ENCODE measurements at places on chromosomes 4 and X.
A peak's percentile ranks its signal among the peaks of the same experiment; 100 is the strongest.

GRCh38 chr4:140069066-140069465, 84.9 kb downstream of the MAML3 start:
- DNase-seq: no peak

DNA sequence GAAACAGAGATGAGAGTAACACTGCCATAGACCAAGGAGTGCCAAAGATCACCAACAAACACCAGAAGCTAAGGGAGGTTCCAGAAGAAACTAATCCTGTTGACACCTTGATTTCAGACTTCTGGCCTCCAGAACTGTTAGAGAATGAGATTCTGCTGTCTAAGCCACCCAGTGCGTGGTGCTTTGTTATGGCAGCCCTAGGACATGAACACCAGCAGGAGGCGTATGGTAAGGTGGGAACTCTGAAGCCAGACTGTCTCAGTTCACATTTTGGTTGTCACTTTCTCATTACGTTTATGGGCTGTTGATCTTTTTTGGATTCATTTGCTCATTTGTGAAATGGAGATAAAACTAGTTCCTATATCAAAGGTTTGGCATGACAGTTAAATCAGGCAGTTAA, 142.9 kb downstream of the DCHS2 start:
- DNase-seq: no peak

GRCh38 chr4:89708903-89709421, 128.0 kb downstream of the SNCA start:
- DNase-seq: no peak

DNA sequence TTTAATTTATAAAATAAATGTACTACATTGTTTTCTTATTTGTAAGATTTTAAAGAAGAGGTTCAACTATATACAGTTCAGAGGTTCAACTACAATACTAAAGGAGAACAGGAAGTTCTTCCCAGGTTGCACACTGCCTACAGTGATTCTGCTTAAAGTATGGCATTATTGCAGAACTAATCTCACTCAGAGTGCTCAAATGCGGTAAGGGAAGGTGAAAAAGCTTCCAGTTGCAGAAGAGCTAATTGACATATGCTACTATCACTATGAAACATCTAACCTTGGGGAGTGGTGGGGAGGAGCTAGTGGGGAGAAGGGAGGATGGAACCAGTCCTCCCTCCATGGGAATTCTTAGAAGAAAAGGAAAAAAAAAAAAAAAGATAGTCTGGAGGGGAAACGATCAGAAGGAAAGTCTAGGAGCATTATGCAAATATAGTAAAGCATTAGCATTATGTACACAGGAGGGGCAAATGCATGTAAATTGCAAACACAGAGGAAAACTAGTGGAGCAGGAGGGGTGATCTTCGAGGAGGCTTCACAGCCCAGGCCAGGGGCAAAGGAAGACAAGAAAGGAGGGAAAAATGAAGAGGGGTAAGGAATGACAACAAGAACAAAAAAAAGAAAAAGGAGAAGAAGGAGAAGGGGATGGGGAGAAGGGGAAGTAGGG, 32.0 kb upstream of the MMAA start:
- no peak for DNase-seq

GRCh38 chr4:112288455-112288854, 2.8 kb upstream of the TIFA start:
- no peak for DNase-seq

GRCh38 chrX:56618323-56618722, 54.9 kb downstream of the UBQLN2 start:
- no peak for DNase-seq

DNA sequence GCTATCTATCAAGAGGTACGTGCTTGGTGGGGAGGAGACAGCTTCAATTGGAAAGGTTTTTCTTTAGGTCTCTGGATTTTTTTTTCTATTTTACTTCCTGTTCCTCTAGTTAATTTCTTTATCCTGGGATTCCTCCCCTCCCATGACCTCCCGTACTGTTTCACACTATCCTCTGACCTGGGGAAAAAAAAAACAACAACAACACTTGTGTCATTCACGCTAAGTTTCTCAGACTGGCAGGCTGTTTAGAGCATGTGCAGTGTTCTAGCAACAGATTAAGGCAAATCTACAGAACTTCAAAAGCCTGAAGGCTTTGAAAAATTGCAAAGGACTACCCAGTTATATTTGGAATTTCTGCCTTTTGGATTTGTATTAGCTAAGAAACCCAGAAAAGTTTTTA, 358.4 kb downstream of the ARHGAP24 start:
- no peak for DNase-seq

GRCh38 chr4:186900984-186901383, 177.3 kb upstream of the FAT1 start:
- no peak for DNase-seq

DNA sequence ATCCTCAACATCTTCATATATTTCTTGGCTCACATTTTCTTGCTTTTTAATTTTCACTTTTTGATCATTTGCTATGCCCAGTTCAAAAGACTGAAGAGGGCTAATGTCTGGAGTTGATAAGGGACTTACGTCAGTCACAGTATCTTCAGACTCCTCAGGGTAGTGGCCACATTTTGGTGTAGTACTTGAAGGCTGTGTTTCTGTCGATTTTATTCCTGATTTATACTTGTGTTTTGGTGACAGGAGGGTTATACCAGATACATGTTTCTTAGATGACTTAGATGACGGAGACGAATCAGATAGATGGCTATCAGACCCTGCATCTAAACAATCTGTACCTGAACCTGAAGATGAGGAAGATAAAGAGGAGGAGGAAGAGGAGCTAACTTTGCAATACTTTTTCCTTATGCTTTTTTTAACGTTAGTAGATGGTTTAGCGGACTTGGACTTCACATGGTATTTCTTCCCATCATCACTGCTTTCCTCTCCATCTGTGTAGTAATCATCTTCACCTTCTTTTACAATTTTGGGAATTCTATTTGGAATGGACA, 13.4 kb downstream of the CFAP97 start:
- DNase-seq: no peak

- DNase-seq: peak; percentile 81
Measured at GRCh38 chr4:37873386-37873785, 17.5 kb upstream of the TBC1D1 start.

DNA sequence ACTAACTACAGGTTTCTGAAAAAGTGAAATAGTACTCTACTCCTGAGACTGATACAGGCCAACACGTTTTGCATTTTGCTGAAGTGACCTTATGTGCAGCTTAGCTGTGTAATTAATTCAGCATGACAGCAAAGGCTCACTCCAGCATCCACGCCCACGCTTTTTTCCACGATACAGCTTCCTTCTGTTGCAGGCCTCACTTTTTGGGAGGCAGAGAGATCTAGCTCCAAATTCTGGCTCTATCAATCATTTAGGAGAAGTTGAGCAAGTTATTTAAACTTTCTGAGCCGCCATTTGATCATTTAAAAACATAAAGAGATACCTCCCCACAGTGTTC, 160.3 kb downstream of the AFAP1 start:
- DNase-seq: no peak

DNA sequence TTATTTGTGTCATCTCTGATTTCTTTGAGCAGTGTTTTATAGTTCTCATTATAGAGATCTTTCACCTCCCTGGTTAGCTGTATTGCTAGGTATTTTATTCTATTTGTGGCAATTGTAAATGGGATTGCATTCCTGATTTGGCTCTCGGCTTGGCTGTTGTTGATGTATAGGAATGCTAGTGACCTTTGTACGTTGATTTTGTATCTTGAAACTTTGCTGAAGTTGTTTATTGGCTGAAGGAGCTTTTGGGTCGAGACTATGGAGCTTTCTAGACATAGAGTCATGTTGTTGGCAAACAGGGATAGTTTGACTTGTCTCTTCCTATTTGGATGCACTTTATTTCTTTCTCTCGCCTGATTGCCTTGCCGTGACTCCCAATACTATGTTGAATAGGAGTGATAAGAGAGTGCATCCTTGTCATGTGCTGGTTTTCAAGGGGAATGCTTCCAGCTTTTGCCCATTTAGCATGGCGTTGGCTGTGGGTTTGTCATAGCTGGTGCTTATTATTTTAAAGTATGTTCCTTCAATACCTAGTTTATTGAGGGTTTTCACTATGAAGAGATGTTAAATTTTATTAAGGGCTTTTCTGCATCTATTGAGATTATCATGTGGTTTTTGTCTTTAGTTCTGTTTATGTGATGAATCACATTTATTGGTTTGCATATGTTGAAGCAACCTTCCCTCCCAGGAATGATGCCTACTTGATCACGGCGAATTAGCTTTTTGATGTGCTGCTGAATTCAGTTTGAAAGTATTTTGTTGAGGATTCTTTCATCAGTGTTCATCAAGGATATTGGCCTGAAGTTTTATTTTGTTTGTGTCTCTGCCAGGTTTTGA, 72.7 kb upstream of the BOD1L1 start:
- DNase-seq: no peak

GRCh38 chrX:147405764-147406163, 506.0 kb upstream of the FMR1 start:
- DNase-seq: no peak

DNA sequence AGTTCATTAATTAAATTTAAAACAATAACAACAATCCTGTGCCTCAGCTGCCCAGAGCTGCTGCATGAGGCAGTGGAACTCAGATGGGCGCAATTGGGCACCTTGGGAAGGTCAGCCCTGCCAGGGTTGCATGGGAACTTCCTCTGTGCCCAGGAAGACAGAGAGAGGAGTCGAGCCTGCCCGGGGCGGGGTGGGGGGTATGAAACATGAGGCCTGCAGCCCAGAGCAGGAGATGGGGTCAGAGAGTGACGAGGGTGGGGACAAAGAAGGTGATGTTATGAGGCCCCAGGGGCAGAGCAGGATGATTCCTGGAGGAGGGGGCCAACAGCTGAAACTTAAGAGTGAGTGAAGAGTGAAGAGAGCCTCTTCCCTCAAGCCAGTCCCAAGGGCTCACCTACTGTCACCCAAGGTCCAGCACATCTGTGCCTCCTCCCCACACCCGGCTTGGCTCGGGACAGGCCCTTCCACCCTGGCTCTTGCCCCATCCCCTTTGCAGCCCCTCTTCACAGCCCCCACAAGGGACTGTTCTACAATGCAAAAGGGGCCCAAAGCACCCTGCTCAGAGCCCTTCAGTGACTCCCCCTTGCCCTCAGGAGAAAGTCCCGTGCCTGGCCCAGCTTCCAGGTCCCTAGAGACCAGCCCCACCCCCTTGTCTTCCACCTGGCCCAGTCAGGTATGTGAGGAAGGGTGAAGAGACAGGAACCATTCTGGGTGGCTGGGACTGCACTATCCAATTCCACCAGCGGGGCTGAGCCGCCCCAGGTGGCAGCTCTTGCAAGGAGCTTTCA, 31.4 kb downstream of the HMX1 start:
- no peak for DNase-seq

GRCh38 chr4:81828991-81829390, 357.3 kb upstream of the RASGEF1B start:
- DNase-seq: no peak

- DNase-seq: no peak
Measured at GRCh38 chrX:47608130-47608810, 11.4 kb downstream of the SYN1 start.

DNA sequence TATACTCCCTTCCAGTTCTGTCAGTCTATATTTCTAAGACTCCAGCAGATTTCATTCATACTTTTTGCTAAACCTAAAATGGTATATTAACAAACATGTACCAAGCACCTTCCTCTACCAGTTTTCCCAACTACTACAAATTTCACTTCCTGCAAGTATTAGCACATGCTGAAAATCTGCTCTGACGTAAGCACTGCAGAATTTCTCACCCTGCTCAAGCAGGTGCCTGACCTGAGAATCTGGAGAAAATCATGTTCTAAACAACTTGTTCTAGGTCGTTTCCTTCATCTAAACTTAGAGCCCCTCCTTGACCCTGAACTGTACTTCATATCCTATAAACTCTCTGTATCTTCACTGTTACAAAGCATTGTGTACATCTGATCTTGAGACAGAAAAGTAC, 380.7 kb upstream of the NOCT start:
- no peak for DNase-seq

GRCh38 chr4:89404530-89404929, 96.9 kb upstream of the GPRIN3 start:
- DNase-seq: peak; percentile 63

- no peak for DNase-seq
Measured at GRCh38 chr4:6963139-6963611, 53.5 kb downstream of the TBC1D14 start.

DNA sequence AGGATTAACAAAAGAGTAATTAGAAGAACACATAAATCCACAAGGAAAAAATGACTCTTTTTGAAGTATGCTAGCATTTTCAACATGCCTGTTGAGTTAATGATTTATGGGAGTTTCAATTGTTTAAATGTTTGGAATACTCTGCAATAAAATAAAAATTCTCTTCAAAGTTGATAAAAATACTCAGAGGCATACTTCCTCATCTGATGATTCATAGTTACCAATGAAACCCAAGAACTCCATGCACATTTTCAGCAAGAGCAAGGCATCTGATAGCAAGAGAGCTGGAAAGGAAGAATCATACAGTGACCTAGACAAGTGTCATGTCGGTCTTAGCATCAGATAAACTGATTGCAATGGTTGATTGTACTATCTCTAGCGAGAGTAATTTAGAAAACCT, 443.7 kb upstream of the ATOH1 start:
- no peak for DNase-seq

- DNase-seq: no peak
Measured at GRCh38 chr4:40275065-40275730, 59.9 kb upstream of the CHRNA9 start.

- DNase-seq: no peak
Measured at GRCh38 chr4:168881781-168882420, 128.2 kb downstream of the CBR4 start.

DNA sequence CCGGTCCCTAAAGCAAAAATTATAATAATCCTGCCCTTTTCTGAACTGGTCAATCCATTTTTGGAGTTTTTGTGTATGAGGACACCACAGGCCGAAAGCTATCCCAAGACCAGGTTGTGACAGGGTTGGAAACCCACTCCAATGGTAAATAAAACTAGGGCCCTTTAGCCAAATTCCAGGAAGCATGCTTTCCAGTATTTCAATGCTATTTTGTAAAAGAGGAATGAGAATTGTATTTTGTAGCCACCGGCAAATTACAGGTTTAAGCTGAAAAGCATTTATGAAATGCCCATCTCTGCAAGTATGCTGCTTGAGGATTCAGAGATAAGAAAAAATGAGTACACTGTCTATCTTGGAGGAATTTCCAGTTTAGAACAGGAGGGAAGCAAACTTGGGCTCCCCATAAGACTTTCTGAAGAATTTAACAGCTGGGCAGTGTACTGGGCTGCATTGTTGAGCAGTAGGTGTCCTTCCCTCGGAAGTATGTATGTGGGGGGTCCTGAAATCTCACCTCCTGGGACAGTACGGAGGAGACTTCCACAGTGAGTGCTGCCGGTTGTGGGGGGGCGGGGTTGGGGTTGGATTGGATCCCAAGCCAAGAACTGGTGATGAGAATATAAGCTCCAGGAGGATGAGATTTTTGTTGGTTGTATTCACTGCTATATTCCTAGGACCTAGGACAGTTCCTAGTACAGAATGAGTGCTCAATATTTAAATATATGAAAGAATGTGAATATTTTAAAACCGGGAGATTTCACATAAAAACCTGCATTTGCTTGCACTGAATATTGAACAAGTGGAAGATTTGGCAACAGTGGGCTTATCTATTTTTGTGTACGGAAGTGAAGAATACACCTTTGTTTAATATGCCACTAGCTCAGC, 26.8 kb downstream of the OCIAD2 start:
- no peak for DNase-seq
